ENCODE measurements at places on chromosomes 2 and 18. TPM values are rescaled to one million over a fixed set of nuclear protein-coding genes. Genes with fewer than 3 reads are reported as not detected.

GKN2 gene
- 9.1 TPM for total RNA-seq

DNA sequence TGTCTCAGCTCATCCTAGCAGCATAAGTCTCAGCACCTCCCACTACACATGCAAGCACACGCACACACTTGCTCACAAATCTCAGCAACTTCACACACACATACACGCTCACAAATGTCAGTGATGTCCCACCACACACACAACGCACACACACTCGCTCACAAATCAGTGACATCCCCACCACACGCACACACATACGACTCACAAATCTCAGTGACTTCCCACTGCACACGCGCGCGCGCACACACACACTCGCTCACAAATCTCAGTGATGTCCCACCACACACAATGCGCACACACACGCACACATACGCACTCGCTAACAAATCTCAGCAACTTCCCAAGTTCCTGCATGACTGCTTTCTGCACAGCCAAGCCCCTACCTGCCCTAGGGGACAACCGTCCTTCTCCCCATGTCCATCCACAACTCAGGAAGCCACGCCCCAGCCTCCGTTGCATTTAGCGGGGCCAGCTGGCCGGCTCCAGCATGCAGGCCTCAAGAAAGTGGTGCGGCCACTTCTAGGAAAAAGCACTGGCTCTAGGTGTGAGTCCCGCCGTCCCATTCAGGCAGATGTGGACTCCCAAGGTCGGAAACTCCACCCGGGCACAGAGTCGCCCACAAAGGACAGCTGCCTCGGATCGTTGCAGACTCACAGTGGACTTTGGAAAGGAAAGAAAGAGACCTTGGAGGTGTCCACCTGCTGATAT, 180.1 kb upstream of the SALL3 start:
- no peaks in the 10 kb centered on the region for H3K36me3 ChIP-seq
- no peak overlapping the region for H3K27ac ChIP-seq
- DNase-seq, result no peak

CRYGD gene
- not detected for total RNA-seq

- no peaks in the 10 kb centered on the region for H3K27me3 ChIP-seq
- H3K27ac ChIP-seq, result no peak overlapping the region
- no peaks in the 10 kb centered on the region for H3K4me1 ChIP-seq
- no peak overlapping the region for H3K4me3 ChIP-seq
Observed at GRCh38 chr2:63078852-63079606, 28.4 kb downstream of the OTX1 start.

DNA sequence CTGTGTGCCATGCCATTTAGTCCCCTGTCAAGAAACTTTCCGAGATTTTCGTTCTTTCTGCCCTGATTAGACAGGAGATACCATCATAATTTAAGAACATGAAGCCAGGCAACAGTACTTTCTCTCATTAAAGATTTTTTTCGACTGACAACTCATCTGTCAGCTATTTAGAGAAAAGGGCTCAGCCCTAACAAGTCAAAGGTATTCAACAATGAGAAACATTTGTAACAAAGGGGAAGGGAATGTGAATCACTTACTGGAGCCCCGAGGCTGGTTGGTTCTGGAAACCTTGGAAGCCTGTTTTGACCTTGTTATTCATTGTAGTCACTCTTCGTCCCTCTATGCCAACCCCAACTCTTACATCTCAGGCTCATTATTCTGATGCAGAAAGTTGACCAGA, 199.4 kb downstream of the SPP2 start:
- no peaks in the 10 kb centered on the region for H3K4me1 ChIP-seq
- no peaks in the 10 kb centered on the region for H3K27me3 ChIP-seq
- H3K36me3 ChIP-seq, result no peaks in the 10 kb centered on the region

TNFAIP6 gene
- total RNA-seq, result 0.17 TPM

DNA sequence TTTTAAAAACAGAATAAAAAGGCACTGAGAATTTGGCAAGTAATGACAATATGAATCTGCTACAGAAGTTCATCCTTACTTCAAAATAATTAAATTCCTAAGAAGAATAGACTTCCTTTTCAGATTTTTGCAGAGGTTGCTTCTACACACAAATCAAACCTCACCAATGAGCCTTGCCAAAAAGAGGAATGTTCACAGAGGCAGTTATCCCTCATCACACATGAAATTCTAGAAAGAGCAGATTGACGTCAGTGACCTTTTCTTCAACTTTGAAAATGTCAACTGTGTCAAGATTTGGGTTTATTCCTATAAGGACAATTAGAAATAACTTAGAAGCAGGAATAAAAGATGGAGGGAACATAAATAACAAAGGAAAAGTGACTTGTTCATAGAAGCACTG, 64.6 kb downstream of the MBD2 start:
- H3K36me3 ChIP-seq, result peaks cover 7% of the 10 kb centered on the region
- no peak overlapping the region for H3K4me3 ChIP-seq
- no peak overlapping the region for H3K27ac ChIP-seq
- H3K4me1 ChIP-seq, result no peaks in the 10 kb centered on the region
- no peak for DNase-seq
- H3K27me3 ChIP-seq, result no peaks in the 10 kb centered on the region

DNA sequence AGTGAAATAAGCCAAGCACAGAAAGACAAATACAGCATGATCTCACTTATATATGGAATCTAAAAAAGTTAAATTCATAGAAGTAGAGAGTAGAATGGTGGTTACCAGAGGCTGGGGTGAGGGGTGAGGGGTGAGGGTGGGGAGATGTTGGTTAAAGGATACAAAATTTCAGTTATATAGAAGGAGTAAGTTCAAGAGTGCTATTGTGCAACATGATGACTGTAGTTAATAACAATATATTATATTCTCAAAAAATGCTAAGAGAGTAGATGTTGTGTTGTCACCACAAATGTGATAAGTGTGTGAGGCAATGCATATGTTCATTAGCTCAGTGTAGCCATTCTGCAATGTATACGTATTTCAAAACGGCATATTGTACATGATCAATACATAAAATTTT, 26.4 kb upstream of the GULP1 start:
- no peaks in the 10 kb centered on the region for H3K36me3 ChIP-seq
- H3K27me3 ChIP-seq, result no peaks in the 10 kb centered on the region
- H3K27ac ChIP-seq, result no peak overlapping the region
- no peak for DNase-seq
- H3K4me3 ChIP-seq, result no peak overlapping the region
- no peaks in the 10 kb centered on the region for H3K4me1 ChIP-seq

VSNL1 gene
- 6.3 TPM for total RNA-seq

GRCh38 chr18:9811978-9812377, 73.8 kb upstream of the TXNDC2 start:
- no peaks in the 10 kb centered on the region for H3K4me1 ChIP-seq
- no peaks in the 10 kb centered on the region for H3K36me3 ChIP-seq
- no peak overlapping the region for H3K27ac ChIP-seq

- no peaks in the 10 kb centered on the region for H3K27me3 ChIP-seq
- H3K4me3 ChIP-seq, result no peak overlapping the region
- no peak for DNase-seq
- no peaks in the 10 kb centered on the region for H3K36me3 ChIP-seq
Observed at GRCh38 chr2:43452318-43452731, 143.5 kb downstream of the THADA start.

- no peaks in the 10 kb centered on the region for H3K4me1 ChIP-seq
- H3K27ac ChIP-seq, result no peak overlapping the region
- no peak overlapping the region for H3K4me3 ChIP-seq
Observed at GRCh38 chr2:107719836-107720235, 106.9 kb upstream of the RGPD4 start.

DNA sequence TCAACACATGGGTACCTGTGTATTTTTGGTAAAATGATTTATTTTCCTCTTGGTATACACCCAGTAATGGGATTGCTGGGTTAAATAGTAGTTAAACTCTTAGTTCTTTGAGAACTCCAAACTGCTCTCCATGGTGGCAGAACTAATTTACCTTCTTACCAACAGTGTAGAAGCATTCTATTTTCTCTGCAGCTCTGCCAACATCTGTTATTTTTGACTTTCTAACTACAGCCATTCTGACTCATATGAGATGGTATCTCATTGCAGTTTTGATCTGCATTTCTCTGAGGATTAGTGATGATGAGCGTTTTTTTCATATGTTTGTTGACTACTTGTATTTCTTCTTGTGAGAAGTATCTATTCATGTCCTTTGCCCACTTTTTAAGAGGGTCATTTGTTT, 180.6 kb downstream of the FSIP2 start:
- H3K27ac ChIP-seq, result no peak overlapping the region
- no peaks in the 10 kb centered on the region for H3K36me3 ChIP-seq
- DNase-seq, result no peak
- no peak overlapping the region for H3K4me3 ChIP-seq

DNA sequence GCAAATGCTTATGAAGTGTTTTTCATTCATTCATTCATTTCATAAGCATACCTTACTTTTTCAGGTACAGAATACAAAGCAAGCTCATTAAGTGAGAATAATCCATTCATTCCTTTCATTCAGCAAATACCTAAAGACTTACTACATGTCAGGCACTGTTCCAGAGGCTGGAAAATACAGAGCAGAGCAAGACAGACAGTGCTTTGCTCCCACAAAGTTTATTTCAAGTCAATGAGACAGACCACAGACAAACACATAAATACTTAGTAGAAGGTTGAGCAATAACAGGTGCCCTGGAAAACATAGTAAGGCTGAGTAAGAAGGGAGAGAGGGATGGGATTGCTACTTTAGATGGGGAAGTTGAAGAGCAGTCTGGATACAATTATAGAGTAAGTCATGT, 309.8 kb downstream of the C1D start:
- no peak for DNase-seq
- no peaks in the 10 kb centered on the region for H3K36me3 ChIP-seq
- H3K27me3 ChIP-seq, result no peaks in the 10 kb centered on the region
- H3K4me3 ChIP-seq, result no peak overlapping the region

FABP1 gene
- total RNA-seq, result 1,486 TPM

ZNF2 gene
- 3.0 TPM for total RNA-seq

GRCh38 chr18:44700652-44701051, 20.0 kb downstream of the SETBP1 start:
- H3K4me3 ChIP-seq, result no peak overlapping the region
- no peak for DNase-seq
- no peaks in the 10 kb centered on the region for H3K36me3 ChIP-seq
- peaks cover 46% of the 10 kb centered on the region for H3K4me1 ChIP-seq

CDKL4 gene
- total RNA-seq, result 0.25 TPM

GRCh38 chr2:226655871-226656270, 143.7 kb downstream of the IRS1 start:
- no peak for DNase-seq
- H3K36me3 ChIP-seq, result no peaks in the 10 kb centered on the region
- H3K27ac ChIP-seq, result peak overlapping the region; percentile 8

DNA sequence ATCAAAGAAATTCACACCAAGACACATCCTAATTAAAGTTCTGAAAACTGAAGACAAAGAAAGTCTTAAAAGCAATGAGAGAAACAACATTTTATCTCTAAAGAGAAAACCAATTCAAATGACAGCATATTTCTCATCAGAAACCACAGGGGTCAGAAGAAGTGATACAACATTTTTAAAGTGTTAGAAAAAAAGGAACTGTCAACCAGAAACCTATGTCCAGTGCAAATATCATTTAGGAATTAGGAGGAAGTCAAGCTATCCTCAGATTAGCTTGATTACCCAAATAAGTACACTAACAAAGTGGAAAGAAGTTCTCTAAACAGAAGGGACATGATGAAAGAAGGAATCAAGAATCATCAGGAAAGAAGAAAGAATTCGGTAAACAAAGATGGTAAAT, 59.5 kb upstream of the BCL2L11 start:
- no peak overlapping the region for H3K27ac ChIP-seq
- H3K4me3 ChIP-seq, result no peak overlapping the region
- no peak for DNase-seq
- no peaks in the 10 kb centered on the region for H3K4me1 ChIP-seq
- no peaks in the 10 kb centered on the region for H3K27me3 ChIP-seq

SCYGR4 gene
- total RNA-seq, result not detected

KCNG2 gene
- total RNA-seq, result 0.23 TPM

TSPYL6 gene
- not detected for total RNA-seq

DNA sequence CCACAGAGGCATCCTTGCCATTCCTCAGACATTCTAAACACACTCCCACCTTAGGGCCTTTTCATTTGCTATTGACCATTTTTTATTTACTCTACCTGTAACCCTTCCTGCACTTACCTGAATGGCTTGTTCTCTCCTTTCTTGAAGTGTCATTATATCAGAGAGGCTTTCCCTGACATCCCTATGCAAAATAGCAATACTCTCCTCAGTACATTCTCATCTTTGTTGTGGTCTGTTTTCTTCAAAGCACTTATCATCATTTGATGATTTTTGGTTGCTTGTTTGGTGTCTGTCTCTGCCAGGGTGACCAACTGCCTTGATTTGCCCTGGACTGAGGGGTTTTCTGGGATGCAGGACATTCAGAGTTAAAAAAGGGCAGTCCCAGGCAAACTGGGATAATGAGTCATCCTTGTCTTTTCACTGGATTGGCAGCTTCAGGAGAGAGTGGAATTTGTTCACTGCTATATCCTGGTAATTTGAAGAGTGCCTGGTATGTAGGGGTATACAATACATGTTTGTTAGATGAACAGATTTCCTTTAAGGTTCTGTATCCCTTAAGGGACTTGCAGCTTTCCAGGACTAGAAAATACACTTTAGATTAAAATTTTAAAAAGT, 102.4 kb downstream of the BABAM2 start:
- H3K4me3 ChIP-seq, result no peak overlapping the region
- no peaks in the 10 kb centered on the region for H3K27me3 ChIP-seq
- H3K36me3 ChIP-seq, result no peaks in the 10 kb centered on the region
- no peak for DNase-seq

ACMSD gene
- 11.9 TPM for total RNA-seq

GRCh38 chr2:161422816-161423403, 6.8 kb downstream of the TBR1 start:
- H3K27me3 ChIP-seq, result peaks cover 47% of the 10 kb centered on the region
- peak overlapping the region; percentile 35 for H3K4me3 ChIP-seq
- no peak for DNase-seq
- H3K4me1 ChIP-seq, result peaks cover 19% of the 10 kb centered on the region
- no peaks in the 10 kb centered on the region for H3K36me3 ChIP-seq

CNRIP1 gene
- 2.8 TPM for total RNA-seq

M1AP gene
- total RNA-seq, result 0.09 TPM

GRCh38 chr2:114222344-114222743, 220.1 kb upstream of the DPP10 start:
- no peaks in the 10 kb centered on the region for H3K4me1 ChIP-seq
- no peak overlapping the region for H3K4me3 ChIP-seq
- H3K27ac ChIP-seq, result no peak overlapping the region
- no peak for DNase-seq
- no peaks in the 10 kb centered on the region for H3K27me3 ChIP-seq

- no peak overlapping the region for H3K4me3 ChIP-seq
- no peak overlapping the region for H3K27ac ChIP-seq
- no peaks in the 10 kb centered on the region for H3K27me3 ChIP-seq
- no peaks in the 10 kb centered on the region for H3K4me1 ChIP-seq
- no peak for DNase-seq
Observed at GRCh38 chr18:23992089-23992940, 22.2 kb upstream of the TTC39C start.

FAM98A gene
- 58.1 TPM for total RNA-seq

DNA sequence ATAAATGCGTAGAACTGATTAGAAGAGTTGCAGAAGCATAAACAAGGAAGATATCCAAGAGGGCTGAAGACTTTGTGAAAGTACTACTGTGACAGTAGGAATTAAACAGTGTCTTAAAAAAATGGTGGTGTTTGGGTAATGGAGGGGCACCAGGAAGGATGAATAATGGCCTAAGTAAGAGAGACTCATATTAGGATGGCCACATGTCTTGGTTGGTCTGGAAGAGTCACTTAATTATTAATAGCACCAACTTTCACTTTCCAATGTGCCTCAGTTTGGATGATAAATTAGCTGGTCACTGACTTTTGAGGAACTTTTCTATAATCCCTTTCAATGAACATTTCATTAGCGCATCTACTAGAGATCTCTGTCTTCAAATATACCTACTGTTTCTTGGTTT, 372.2 kb downstream of the NYAP2 start:
- no peaks in the 10 kb centered on the region for H3K36me3 ChIP-seq
- H3K27ac ChIP-seq, result no peak overlapping the region
- no peak overlapping the region for H3K4me3 ChIP-seq
- no peaks in the 10 kb centered on the region for H3K4me1 ChIP-seq
- no peaks in the 10 kb centered on the region for H3K27me3 ChIP-seq
- no peak for DNase-seq

LIMS2 gene
- total RNA-seq, result 15.6 TPM

TRIM43 gene
- not detected for total RNA-seq
